ENCODE measurements at places on chromosomes 7 and 10.
A peak's percentile ranks its signal among the peaks of the same experiment; 100 is the strongest.

GRCh38 chr7:14195871-14196270 lies 206.4 kb upstream of the ETV1 start:
- no peak for DNase-seq

GRCh38 chr7:69739190-69739589 lies 140.9 kb downstream of the AUTS2 start:
- DNase-seq: peak; percentile 21

- DNase-seq: no peak
These were observed 503.9 kb upstream of the IGFBP3 start for GRCh38 chr7:46424934-46425333.

- no peak for DNase-seq
These were observed 47.3 kb upstream of the TMEM26 start for GRCh38 chr10:61500460-61500859.

GRCh38 chr10:117264782-117265181 lies 23.9 kb downstream of the SLC18A2 start:
- no peak for DNase-seq

- no peak for DNase-seq
These were observed 173.3 kb downstream of the CFTR start for GRCh38 chr7:117652943-117653680.

DNA sequence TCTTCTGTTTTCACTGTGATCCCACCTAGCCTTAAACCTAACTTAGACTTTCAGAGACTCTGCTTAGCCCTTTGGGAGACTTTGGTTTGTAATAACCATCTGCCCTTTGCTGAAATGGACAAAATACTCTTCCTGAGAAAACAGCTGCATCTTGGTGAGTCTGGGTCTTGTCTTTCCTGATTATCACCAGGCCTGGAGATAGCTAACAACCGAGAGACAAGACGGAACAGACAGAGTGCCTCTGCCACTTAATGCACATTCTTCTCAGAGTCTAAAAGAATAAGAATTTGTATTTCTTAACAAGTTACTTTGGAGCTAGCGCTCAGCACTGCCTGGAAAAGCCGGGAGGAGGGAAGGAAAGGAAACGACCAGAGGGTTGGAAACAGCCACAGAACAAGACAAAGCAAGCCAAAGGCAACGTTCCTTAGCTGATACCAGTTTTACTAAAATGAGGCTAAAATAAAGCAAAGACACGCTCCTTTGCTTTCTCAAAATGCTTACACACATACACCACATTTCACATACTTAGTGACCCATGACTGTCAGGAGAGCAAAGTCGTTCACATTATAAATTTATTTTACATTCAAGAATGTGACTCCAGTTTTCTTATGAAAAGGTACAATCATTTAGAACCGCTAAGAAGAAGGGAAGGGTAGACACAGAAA lies 70.3 kb upstream of the DGKI start:
- DNase-seq: no peak

DNA sequence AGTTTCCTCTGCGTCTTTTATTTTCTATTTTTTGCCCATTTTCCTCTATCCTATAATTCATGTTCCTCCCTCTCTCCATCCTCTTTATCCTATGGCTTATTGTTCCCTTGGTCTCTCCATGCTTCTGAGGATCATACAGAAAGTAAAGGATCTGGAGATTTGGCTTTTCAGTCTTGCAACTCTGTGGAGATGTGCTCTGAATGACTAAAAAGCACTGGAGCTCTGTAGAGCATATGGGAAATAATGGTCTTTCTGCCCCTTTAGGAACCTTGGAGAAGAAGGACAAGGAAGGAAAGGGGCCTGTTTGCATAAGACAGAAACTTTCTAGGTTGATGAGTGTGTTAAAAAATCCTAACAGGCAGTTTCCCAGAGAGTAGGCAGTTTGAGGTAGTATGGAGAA lies 120.1 kb downstream of the PHTF2 start:
- DNase-seq: no peak

- no peak for DNase-seq
These were observed 448 bp upstream of the NET1 start for GRCh38 chr10:5411941-5412276.

- no peak for DNase-seq
These were observed 452.6 kb downstream of the SUGCT start for GRCh38 chr7:40587419-40587818.

DNA sequence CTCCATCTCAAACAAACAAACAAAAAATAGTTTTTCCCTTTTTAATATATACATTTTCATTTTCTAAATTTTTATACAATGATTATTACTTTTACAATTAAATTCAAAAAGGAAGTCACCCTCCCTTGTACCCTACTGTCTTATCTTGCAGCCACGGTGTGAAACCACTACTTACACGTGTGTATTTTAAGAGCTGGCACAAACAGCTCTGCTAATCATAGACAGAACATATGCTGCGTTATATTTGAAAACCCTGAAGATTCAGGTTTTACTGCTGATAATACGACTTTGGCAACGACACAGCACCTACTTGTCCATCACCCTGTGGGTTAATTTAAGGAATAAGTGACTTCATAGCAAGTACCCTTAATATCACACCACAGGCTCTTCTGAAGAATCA lies 991 bp downstream of the ANKRD61 start:
- DNase-seq: no peak

DNA sequence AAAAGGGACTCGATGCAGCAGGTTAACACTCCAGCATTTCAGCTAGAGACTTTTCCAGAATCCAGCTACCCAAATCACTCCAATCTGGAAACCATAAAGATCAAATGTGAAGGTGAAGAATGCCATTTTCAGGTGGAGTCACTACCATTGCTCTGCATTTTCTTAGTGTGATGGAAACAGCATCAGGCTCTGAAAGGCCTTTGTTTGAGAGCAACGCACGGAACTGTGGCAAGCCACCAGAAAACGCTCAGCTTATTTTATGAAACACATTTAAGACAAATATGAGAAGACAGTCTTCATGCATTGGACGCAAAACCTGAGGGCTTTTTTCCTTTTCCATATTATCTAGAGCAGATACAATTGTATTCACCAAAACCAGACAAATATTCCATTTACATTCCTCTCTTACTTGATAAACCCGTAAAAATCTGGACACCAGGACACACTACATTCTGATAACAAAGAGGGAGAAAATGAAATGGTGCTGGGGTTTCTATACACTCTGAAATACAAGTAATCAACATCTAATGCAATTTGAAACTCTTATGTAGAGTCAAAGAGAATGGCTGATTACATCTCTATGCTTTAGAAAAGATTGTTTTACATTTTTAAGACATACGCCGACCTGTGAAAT lies 99.1 kb downstream of the NRP1 start:
- DNase-seq: no peak

GRCh38 chr10:32005050-32005449 lies 51.2 kb downstream of the KIF5B start:
- DNase-seq: peak; percentile 53

- DNase-seq: no peak
These were observed 470.1 kb upstream of the ADARB2 start for GRCh38 chr10:2207246-2207922.

GRCh38 chr10:12707461-12708185 lies 293.9 kb downstream of the CCDC3 start:
- no peak for DNase-seq

GRCh38 chr10:131043039-131043691 lies 268.4 kb downstream of the TCERG1L start:
- DNase-seq: no peak

- no peak for DNase-seq
These were observed 12.4 kb upstream of the ZNF777 start for GRCh38 chr7:149473251-149473650.

DNA sequence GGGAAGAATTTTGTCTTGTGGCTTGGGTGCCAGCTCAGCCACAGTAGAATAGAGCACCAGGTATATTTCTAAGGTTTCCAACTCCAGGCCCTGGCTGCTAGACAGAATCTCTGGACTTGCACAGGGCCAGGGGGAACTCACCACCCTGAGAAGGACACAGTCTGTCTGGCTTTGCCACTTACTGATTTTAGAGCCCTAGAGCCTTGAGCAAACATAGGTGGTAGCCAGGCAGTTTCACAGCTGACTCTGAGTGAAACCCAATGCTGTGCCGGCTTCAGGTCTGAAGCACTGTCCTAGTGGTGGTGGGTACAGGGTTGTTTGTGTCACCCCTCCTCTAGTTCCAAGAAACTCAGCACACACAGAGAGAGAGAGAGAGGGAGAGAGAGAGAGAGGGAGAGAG lies 81.6 kb downstream of the TES start:
- no peak for DNase-seq

GRCh38 chr7:23275912-23276311 lies 23.2 kb upstream of the MALSU1 start:
- no peak for DNase-seq

DNA sequence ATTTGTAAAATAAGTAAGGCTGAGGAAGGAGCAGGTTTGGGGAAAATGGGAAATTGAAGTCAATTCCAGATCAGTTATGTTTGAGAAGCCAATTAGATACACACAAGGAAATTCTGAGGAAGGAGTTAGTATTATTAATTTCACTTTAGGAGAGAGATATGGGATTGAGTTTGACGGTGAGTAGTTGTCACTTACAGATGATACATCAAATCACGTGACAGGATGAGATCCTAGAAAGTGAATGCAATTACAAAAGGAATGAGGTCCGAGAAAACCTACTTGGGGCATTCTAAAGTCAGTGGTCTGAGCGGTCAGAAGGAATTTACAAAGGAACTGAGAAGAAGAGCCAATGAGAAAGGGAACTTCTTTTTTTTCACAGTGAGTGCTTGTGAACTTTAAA lies 364.3 kb upstream of the TMEM229A start:
- no peak for DNase-seq

GRCh38 chr7:55185321-55185802 lies 166.5 kb downstream of the EGFR start:
- DNase-seq: no peak

DNA sequence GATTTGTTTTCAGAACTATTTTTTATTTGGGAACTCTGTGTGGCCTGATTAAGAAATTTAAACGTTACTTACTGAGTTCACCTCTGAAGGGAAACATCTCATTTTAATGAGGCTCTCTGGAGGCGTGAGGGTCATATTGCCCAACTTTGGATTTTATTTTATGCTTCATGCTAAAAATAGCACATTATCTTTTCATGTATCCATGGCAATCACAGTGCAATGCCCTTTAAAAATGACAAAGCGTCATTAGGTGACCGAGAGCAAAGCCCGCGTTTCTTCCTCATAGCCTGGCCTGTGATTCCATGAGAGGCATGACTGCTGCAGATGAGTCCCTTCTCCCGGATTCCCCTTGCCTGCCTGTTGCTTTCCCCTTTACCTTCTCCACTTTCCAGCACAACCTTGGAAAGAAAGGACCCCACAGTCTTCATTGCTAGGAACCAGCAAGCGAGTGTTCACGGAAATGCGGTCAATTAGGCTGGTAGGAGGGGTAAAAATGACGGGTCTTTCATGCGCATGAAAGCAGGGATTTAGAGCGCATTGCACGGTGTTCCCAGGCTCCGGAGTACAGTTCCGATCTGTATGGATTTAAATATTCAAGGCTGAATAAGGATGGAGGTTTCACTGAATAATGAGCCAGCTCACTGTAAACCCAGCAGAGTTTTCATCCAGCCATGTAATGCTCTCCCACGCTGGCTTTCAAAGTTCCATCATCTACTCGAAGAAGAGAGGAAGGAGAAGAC lies 98.2 kb upstream of the PITRM1 start:
- no peak for DNase-seq

- no peak for DNase-seq
These were observed 5.8 kb downstream of the USP54 start for GRCh38 chr10:73585327-73585726.

DNA sequence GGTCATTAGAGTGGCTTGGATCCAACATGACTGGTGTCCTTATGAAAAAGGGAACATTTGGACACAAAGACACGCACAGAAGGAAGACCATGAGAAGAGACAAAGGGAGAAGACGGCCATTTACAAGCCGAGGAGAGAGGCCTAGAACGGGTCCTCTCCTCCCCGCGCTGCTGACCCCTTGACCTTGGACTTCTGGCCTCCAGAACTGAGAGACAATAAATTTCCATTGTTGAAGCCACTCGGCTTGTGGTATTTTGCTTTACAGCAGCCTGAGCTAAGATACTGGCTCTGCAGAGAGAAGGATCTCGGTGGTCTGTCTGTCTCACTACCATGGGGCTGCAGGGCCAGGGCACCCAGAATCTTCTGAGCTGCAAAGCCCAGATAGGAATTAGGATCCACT lies 38.1 kb upstream of the ECHDC3 start:
- DNase-seq: no peak

DNA sequence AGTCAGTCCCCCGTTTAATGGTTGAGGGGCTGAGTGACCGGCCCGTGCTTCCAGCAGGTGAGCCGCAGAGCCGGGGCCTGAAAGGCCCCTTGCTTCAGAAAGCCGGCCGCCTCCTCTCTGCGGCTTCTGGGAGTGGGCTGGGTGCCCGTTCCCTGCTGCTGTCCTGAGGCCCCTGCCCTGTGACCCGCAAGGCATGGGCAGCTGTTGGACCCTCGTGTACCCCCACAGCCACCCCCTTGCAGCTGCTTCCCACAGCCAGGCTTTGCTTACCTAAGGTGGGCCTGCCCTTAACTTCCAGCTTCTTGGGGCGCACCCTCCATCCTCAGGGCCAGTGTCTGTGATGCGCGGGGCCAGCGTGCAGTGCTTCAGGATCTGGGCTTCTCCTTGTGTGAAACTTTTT lies 26.6 kb downstream of the PFKFB3 start:
- DNase-seq: no peak

- DNase-seq: no peak
These were observed 663 bp downstream of the VPS37D start for GRCh38 chr7:73668103-73668885.

GRCh38 chr7:41161041-41161587 lies 541.8 kb downstream of the INHBA start:
- DNase-seq: no peak

GRCh38 chr7:25900877-25901276 lies 251.1 kb upstream of the NFE2L3 start:
- no peak for DNase-seq

DNA sequence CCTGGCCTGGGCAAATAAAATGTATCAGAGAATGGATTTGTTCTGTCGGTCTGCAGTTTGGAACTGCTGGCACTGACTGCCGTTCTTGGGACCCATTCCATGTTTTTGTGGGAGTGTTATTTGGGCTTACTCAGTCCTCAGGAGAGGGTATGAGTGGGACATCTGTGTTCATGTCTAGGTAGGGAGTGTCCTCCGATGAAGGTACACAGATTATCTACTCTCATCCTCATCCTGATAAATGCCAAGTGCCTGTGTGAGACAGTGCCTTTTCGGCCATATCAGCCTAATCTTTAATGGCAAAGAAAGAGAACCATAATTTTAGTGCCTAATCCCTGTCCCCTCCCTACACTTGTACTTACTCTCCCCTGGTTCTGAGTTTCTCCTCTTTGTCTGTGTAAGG lies 409.4 kb downstream of the REEP3 start:
- DNase-seq: no peak

GRCh38 chr7:144659211-144659610 lies 176.6 kb downstream of the TPK1 start:
- no peak for DNase-seq

Measured in germinal center (tissue), 1 donor.